Stimulated activated CD4-positive, alpha-beta T cell treated with anti-CD3 and anti-CD28 coated beads, Interleukin-2, amount 100 ng/mL, for 48 hours (primary cell): ENCODE measurements at places on chromosomes 5 and 9.

DNA sequence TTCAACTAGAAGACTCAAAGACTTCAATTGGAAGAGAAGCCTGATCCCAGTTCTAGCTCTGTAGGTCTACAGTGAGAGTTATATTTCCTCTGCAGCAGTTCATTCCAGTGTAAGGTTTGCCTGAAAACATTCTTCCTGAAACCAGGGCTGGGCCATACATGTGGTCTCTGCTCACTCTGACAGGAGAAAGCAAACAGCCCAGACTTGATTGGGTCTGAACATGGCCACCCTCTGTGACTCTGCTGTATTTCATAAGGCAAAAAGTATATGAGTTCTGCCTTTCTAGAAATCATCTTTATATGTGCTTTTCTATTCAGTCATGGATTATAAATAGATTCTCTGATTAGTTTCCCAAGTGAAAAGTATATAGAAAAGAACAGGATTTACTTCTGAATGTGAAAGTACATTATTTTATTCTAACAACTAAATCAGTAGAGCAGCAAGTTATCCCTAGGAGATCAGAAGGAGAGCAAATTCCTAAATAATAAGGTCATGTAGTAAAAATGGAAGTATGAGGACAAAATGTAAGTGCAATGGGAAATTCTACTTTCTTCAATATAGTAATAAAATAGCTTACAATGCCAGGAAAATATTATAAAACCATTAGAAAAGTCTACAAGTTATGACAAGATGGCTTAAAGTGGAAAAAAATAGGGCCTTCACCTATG is 144.3 kb downstream of the EFNA5 start:
- DNase-seq = no peak

DNA sequence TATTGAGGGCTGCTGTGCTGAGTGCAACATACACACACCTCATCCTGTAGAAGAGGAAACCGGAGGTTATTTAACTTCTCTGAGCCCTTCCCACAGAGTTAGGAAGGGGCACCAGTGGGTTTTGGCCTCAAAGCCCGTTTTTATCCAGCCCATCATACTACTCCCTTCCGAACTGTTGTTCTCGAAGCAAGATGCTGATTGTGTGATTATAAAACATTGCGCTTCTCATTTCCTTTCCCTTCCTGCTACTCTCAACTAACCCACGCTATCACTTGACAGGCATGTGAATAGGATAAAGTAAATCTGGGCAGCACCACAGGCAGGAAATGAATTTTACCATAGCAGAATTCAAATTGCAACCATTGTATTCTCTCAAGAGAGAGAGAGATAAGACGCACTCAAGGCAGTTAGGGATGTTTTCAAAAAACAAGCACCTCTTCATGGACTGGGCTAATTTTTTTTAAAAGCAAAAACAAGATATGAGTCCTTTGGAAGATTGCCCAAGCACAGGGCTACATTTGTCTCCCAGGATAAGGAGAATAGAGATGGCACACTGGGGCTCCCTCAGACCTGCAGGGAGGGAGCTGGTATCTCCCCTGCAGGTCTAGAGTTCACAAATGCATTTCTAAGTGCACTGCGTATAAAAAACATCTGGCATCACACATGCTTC is 52.6 kb downstream of the GNA14 start:
- DNase-seq = no peak

GRCh38 chr5:172872997-172873491 is 39.0 kb downstream of the ERGIC1 start:
- DNase-seq = no peak

DNA sequence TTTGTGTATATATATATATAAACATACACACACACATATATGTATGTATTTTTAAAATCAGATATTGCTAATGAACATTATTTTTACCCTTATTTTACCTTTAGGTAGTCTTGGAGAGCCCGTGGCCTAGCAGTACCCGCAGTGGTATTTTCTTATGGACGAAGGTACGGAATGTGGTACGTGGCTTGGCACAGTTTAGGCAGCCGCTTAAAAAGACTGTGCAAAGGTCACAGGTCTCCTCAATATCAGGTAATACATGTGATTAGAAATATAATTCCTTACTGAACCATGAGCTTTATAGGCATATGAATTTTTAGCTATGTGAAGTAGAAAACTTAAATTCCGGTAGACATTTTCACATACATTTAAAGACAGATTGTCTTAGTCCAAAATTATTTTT is 43.9 kb downstream of the RPS6 start:
- no peak for DNase-seq

- no peak for DNase-seq
Measured at GRCh38 chr9:16833296-16833835, 37.1 kb downstream of the BNC2 start.

DNA sequence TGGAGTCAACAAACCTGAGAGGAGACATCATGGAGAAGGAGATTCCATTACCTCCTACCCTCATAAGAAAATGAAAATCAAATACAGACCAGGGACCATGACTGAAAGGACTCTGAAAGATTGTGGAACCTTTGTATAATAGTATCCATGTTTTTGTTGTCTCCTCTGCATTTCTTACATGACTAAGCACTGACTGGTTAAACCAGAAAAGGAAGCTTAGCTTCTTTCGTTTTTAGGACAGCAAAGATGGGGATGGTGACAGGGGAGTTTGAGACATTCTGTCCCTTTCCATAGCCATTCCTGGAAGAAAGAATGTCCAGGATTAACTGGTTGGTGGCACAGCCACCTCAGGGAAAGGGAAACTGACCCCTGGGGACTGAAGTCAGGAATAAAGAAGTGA is 22.2 kb downstream of the ITGA1 start:
- DNase-seq = no peak

DNA sequence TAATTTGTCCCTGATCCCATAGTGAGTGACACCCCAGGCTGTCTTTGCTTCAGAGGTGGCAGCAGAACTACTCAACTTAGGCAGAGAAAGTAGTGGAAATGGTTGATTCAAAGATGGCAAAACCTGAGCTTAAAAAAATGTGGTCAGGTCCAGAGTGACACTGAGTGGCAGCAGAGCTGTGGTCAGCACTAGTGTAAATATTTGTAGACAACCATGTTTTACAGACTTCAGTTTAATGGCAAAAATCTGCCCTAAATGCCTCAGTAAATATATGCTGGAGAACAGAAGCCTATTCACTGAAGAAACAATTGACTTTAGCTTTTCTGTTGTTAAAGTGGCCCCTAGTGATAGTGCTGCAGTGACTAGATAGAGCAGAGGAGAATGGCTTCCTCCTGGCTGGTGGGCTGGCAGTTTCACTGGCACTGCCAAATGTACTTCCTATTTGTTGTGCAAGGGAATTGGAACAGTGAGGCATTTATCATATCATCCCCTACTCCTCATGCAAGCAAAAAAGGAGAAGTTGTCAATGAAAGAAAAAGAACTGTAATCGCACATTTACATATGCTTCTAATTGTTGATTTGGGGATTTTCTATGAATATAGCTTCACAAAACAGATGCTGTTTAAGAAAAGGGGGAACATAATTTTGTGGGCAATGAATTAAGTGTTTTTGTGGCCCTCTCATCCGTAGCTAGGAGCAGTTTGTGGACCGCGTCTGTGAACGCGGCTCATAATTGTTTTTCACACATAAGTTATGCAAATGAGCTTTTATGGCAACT is 12.0 kb downstream of the PBX3 start:
- no peak for DNase-seq

- DNase-seq = no peak
Measured at GRCh38 chr5:17090839-17091238, 126.6 kb upstream of the BASP1 start.

DNA sequence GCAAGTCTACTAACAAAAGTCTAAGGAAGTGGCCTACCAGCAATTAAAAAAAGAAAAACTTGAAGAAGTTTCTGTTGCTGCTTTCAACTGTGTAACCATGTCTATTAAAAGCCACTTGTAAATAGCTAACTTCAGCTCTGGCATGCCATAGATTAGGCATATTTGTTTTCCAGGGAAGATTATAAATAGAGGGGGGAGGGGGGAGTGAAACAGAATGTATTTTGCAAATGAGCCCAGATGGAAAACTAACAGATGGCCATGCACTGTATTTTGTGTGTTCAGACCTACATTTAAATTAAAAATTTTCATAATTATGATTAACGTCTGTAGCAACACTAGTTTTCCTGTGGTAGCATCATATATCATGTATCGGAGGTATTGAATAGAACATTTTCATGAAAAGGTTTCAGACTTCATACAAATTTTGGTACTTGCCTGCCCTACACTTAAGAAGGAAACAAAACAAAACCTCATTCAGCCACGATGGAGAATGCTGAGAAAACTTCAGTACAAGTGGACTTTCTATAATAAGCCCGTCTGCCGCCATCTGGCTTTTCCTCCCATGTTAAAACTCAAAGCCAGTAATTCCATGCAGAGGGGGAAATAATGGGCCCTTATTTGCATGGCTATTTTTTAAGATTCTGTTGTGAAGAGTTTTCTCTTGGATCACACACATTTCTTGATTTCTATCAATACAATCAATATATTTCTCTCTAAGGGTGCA is 220.4 kb upstream of the SMARCA2 start:
- DNase-seq = no peak

DNA sequence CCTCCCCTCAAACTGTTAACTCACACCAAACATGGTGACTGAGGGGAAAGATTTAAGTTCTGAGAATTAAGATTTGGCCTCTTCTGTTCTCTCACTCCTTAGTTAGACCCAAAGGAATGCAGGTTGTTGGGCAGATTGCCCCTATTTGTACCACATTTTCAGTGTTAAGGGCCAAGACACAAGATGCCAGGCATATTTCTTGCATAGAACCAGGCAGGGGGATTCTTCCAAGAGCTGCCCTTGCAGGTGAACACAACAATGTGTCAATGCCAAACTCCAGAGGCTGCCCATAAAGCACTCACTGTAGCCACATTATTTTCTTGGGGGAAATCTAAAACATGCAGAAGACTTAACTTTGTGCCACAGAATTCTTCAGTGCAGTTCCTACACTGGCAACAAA is 14.7 kb downstream of the MPDZ start:
- no peak for DNase-seq

- DNase-seq = no peak
Measured at GRCh38 chr5:51398875-51399642, 15.8 kb downstream of the ISL1 start.

DNA sequence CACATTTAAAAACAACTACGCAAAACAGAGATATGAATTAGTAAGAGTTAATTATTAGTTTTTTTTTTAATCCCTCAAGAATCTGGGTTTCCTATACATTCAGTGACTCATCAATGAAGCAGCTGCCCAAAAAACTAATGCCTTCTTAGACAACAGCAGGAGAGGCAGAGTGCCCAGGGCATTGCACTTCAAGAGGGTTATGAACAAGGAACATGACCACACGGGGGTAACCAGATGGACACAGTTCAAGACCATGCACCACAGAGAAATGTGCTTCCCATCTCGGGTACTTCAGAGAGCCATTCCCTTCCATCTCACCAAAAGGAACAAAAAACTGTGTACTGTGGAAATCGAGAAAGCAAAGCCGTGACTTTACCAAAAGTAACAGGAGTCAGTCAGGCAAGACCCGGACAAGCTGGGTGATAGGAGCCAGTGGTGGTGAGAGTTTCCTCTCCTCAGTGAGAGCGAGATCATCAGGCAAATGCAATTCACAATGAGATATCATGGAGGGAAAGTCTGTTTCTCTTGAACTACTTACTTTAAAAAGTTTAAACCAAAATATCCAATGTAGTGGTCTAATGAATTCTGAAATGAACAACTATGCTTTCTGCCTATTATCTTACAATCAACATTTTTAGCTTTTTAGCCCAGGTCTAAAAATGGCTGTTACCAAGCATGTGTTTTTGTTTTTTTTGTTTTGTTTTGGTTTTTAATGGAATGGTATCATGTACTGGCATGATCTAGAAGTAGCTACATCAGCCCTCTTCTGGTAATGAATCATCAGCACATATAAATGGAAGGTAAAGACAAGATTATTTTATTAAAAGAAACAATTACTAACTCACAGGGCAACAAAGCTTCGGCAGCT is 192.1 kb downstream of the TSSK1B start:
- no peak for DNase-seq
